Fibroblast of lung (primary cell): ENCODE measurements at places on chromosomes 7 and 10. TPM values are rescaled to one million over a fixed set of nuclear protein-coding genes. Genes with fewer than 3 reads are reported as not detected.

DNA sequence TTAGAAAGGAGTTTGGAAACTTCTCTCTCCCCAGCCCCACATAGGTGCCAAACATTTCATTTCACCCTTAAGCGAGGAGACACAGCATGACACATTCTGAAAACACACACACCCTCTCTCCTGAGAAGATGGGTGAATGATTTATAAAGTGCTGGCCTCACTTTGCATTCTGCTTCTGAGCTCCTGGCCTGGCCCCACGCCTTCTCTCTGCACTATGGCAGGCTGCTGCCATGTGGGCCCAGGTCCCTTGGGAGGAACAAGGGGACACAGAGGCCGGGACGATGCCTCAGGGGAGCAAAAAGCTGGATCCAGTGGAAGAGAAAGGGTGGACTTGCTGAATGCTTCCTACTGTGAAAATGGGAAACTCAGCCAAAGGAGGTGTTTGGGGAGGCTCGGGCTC, 56.0 kb downstream of the CPXM2 start:
- no peaks in the 10 kb centered on the region for H3K27me3 ChIP-seq
- no peaks in the 10 kb centered on the region for H3K36me3 ChIP-seq
- H3K4me3 ChIP-seq = no peak overlapping the region
- no peak for DNase-seq
- H3K4me1 ChIP-seq = no peaks in the 10 kb centered on the region

DNA sequence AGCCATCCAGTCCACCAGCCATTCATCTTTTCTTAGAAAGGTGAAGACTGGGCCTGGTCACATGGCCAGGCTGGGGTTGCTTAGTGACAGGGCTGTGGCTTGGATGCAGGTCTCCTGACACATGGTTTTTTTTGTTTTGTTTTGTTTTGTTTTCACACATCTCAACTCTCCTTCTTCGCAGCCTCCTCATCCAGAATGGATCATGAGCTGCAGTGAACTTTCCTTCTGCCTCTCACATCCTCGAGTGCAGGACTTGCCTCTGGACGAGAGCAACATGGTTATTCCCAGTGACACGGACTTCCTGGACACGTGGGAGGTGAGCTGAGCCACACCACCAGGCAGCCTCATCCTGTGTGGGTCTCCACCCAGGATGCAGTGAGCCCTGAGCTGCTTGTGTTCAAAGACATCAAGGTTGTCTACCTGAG, 9.5 kb downstream of the AKR1E2 start:
- H3K4me1 ChIP-seq = no peaks in the 10 kb centered on the region
- no peaks in the 10 kb centered on the region for H3K36me3 ChIP-seq
- no peak overlapping the region for H3K4me3 ChIP-seq

- H3K27me3 ChIP-seq = no peaks in the 10 kb centered on the region
- no peak for DNase-seq
- no peak overlapping the region for H3K27ac ChIP-seq
- no peaks in the 10 kb centered on the region for H3K4me1 ChIP-seq
- no peaks in the 10 kb centered on the region for H3K36me3 ChIP-seq
Observed at GRCh38 chr10:23139677-23140076, 44.3 kb downstream of the MSRB2 start.

GRCh38 chr10:132420981-132421846, 24.2 kb downstream of the PWWP2B start:
- no peak overlapping the region for H3K4me3 ChIP-seq
- H3K27ac ChIP-seq = peak overlapping the region; percentile 38
- no peaks in the 10 kb centered on the region for H3K27me3 ChIP-seq
- no peaks in the 10 kb centered on the region for H3K36me3 ChIP-seq
- peak; percentile 69 for DNase-seq
- H3K4me1 ChIP-seq = peaks cover 12% of the 10 kb centered on the region

DNA sequence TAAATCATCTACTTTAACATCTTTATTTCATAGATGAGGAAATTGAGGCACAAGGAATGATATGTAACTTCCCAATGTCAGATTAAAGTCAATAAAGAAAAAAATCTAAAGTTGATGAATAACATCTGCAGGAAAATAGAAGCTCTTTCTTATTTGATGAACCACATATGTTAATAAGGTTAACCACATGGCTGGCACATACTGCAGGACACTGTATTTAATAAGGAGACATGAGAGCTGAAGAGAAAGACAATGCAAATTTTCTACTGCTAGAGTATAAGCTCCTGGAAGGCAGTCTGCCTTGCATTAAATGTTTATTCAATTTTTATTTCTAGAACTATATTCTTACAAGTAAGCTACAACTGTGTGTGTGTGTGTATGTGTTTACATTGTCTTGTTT, 4.4 kb downstream of the RAB11FIP2 start:
- DNase-seq = peak; percentile 5
- no peak overlapping the region for H3K27ac ChIP-seq
- H3K27me3 ChIP-seq = no peaks in the 10 kb centered on the region
- H3K4me3 ChIP-seq = no peak overlapping the region
- no peaks in the 10 kb centered on the region for H3K36me3 ChIP-seq

DNA sequence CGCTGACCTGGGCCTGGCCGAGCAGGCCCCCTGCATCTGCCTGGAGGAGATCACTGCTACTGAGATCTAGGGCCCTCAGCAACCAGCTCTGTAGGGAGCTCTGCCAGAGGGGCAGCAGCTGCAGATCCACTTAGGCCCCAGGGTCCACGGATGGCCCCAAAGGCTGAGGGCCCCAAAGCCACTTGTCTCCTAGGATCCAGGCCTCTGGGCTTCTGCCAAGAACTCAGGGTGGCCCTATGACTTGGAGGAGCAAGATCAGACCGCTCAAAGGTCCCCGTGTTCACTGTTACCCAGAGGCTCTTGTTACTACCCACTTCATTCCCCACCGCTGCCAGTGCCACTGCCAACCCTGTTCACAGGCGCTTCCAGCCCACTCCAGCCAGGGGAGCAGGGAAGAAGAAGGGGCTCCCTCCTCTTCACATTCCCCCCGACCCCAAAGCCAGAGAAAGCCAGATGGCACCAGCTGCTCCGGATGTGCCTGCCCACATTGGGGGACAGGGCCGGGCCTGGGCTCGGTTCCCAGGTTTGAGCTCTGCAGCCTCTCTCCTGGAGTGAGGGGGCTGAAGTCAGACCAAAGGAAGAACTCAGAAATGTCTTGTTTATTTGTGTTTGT, 7.6 kb downstream of the LZTS2 start:
- DNase-seq = peak; percentile 61
- H3K36me3 ChIP-seq = peaks cover 42% of the 10 kb centered on the region
- H3K27me3 ChIP-seq = no peaks in the 10 kb centered on the region
- H3K4me1 ChIP-seq = peaks cover 16% of the 10 kb centered on the region
- H3K4me3 ChIP-seq = no peak overlapping the region

- no peaks in the 10 kb centered on the region for H3K27me3 ChIP-seq
- no peaks in the 10 kb centered on the region for H3K36me3 ChIP-seq
- H3K4me1 ChIP-seq = no peaks in the 10 kb centered on the region
- no peak overlapping the region for H3K4me3 ChIP-seq
- DNase-seq = no peak
- H3K27ac ChIP-seq = no peak overlapping the region
Observed at GRCh38 chr10:123746520-123746919, 80.4 kb downstream of the GPR26 start.

- no peaks in the 10 kb centered on the region for H3K36me3 ChIP-seq
- H3K4me3 ChIP-seq = no peak overlapping the region
- no peaks in the 10 kb centered on the region for H3K27me3 ChIP-seq
- H3K27ac ChIP-seq = peak overlapping the region; percentile 26
- DNase-seq = peak; percentile 96
Observed at GRCh38 chr7:112143582-112143981, 62.6 kb downstream of the DOCK4 start.

GRCh38 chr10:26624006-26624405, 73.5 kb upstream of the PDSS1 start:
- H3K27ac ChIP-seq = no peak overlapping the region
- H3K4me3 ChIP-seq = no peak overlapping the region
- H3K27me3 ChIP-seq = no peaks in the 10 kb centered on the region
- DNase-seq = no peak

DNA sequence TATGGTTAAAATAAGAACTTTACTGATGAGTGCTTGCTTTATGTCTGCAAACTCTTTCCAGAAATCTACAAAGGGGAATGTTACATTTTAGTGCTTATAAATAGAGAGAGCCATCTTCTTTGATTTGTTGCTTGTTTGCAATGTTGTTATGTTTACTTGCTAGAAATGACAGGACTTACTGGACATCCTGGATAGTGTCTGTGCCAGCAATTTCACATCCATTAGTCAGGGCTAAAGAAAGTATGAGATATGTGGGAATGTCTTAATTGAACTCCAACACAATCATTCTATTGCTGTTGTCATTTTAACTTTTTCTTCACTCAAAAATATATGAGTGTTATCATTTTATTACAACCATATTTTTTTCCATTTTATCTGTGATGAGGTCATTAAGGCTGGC, 453.2 kb downstream of the TNS3 start:
- no peaks in the 10 kb centered on the region for H3K4me1 ChIP-seq
- DNase-seq = no peak
- H3K27me3 ChIP-seq = no peaks in the 10 kb centered on the region
- no peak overlapping the region for H3K27ac ChIP-seq
- H3K4me3 ChIP-seq = no peak overlapping the region
- no peaks in the 10 kb centered on the region for H3K36me3 ChIP-seq

DNA sequence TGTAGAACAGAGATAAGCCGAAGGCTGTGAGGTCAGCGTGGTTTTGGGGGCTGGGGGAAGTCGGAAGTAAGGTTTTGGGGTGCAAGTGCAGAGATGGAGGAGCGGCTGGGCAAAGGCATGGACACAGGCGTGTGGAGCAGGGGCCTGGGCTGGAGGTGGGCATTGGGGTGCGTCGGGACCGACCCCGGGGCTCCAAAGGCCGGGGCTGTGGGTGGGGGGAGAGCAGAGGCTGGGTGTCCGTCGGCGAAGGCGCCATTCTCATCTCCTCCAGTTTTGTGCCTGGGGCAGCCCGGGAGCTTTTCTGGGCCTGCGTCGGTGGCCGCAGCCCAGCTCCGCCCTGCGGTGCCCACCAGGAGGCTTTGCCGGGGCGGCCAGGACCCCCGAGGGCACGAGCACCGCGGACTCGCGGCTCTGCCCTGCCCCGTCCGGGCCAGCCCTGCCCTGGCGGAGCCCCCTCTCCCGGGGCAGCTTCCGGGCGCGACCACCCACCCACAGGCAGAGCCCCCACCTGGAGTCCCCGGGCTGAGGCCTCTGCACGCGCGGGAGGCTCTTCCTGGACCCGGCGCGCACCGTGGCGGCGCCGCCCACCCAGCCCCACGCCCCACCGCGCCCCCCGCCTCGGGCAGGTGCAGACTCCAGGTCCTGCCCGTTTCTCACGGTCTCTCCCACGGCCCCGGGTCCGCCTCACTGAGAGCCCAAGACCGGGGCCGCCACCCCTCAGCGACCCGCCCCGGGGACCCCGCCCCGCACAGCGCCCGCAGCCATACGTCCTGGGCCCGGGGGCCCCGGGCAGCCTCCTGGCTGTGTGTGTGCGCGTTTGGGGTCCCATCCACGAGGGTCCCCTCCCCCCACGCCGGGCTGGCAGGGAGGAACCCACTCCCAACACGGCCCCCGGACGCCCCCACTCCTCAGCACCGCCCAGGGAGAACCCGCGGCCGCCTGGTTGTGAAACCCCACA, 7.7 kb upstream of the SCART1 start:
- H3K4me1 ChIP-seq = no peaks in the 10 kb centered on the region
- no peaks in the 10 kb centered on the region for H3K36me3 ChIP-seq
- H3K27me3 ChIP-seq = no peaks in the 10 kb centered on the region
- no peak for DNase-seq
- H3K4me3 ChIP-seq = no peak overlapping the region

The EBLN1 gene
- total RNA-seq = not detected in 2 replicates

The CTTNBP2 gene
- 4.4 and 8.3 TPM in 2 replicates for total RNA-seq
